ENCODE measurements at places on chromosomes 4 and X. TPM values are rescaled to one million over a fixed set of nuclear protein-coding genes. Genes with fewer than 3 reads are reported as not detected.

KIF4A gene
- total RNA-seq: 31.0 TPM

SPARCL1 gene
- total RNA-seq: not detected

KLF3 gene
- 13.8 TPM for total RNA-seq

PNMA6A gene
- total RNA-seq: 4.9 TPM
